Astrocyte (in vitro differentiated cells and primary cell): ENCODE measurements at places on chromosomes 6 and 20.

- DNase-seq, result no peak
Measured at GRCh38 chr6:9399916-9400315, 964.6 kb upstream of the SLC35B3 start.

DNA sequence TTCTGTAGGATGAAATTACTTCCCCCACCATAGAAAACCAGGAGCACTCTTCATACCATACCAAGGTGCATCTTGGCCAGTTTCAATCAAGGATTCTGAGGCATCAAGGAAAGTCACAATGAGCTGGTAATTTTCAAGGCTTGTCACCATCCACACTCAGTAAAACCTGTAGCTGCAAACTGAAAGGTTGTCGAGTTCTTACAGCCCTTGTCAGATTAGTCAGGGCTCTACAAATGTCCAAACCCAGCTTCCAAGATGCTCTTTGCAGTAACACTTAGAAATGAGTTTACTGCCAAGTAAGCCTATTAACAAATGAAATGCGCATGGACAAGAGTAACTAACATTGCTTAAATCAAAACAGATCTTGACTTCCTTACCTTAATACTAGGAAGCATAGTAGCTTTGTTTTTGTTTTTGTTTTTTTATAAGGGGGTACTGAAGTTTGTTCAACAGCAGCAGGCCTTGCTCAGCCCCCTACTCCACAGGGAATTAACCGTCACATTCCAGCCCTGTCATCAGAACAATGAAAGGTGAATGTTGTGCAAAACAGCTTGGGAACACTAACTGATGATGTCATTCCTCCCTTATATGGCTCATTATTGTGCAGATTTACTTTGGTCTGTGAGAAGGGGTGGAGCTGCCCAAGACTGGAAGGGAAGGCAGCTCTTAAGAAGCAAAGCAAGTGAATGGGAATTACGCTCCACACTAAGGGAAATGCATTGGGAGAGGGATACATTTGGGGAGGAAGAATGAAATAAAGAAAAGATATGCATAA lies 49.9 kb upstream of the TMEM30A start:
- peak; percentile 74 for DNase-seq

- peak; percentile 78 for DNase-seq
Measured at GRCh38 chr6:116370760-116371119, at the start of gene DSE. Gene DSE (plus strand): TSS chr6:116370947. CDS start chr6:116399251, 28,304 bp downstream.

GRCh38 chr6:130831607-130832006 lies 4.4 kb downstream of the SMLR1 start:
- peak; percentile 35 for DNase-seq

GRCh38 chr6:166106076-166106686 lies 61.5 kb downstream of the TBXT start:
- peak; percentile 10 for DNase-seq

GRCh38 chr20:51140671-51141070 lies 117.8 kb upstream of the KCNG1 start:
- DNase-seq, result no peak

DNA sequence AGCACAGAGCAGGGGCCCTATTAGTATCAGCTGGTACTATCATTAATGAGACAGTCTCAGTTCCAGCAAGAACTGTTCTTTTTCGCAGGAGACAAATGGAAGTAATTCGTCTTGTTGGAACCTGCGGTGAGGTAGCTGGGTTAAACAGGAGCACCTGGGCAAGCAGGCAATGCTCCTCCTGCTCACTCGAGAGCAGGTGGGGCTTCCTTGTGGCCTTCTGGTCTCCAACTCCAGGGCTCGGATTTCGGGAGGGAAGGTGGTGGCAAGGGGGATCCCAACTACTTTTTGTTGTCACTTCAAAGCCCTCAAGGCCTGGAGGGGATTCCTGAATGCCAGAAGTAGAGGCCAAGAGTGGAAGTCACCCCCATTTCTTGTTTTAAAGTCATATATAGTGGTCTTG lies 1.3 kb upstream of the SPEF1 start:
- DNase-seq, result no peak

- no peak for DNase-seq
Measured at GRCh38 chr6:1970151-1970561, 275.2 kb downstream of the GMDS start.
